GM19239 (cell line): ENCODE measurements at places on chromosomes 2 and 18.

DNA sequence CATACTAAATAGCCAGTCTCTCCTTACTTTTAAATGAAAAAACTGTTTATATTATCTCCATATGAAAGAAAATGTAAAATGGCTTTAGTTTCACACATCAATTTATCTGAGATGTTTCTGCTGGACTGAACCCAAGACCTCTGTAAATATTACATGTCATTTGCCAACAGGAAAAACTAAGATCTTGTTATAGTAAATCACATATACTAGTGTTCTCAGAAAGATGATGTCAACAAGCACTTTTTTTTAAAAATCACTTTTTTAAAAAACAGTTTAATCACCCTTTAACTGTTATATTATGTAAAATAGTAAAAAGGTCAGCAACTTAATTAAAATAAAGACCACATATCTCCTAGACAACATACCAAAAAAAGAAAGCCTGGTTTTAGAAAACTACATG lies 46.3 kb downstream of the PTPN2 start:
- no peak for DNase-seq

DNA sequence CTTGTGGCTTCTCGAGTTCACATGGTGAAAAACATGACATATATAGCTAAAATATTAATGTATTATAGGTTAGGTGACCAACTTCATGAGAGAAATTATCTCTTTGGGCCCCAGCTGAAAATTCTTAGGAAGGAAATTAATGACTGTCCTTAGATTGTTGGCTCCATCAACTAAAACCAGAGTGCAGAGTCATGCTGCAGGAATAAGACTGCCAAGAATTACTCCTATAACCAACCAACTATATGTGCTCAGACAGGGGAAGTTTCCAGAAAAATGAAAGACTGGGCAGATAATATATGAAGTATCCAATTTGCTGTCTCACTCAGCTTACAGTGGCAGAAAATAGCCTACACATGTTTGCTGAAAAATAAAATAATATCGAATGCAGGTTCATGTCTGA lies 71.0 kb upstream of the TMEFF2 start:
- DNase-seq = no peak

DNA sequence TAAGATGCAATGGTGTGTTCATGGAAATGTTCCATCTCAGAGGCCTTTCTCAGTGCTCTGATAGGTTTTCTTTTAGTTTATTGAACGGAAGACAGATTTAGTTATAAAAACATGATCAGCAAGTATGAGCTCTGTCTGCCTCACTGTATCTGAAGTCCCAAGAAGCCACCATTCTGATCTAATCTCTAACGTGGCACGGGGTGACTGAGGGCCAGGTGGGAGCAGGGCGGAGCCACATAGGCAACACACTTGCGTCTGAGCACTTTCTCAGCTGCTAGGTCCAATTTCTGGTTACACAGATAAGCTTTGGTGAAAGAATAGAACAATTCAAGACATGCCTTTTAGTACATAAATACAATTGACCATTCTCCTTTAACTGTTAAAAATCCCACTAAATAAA lies 60.4 kb downstream of the SNTG2 start:
- no peak for DNase-seq

GRCh38 chr2:118078734-118079133 lies 9.5 kb upstream of the INSIG2 start:
- no peak for DNase-seq

DNA sequence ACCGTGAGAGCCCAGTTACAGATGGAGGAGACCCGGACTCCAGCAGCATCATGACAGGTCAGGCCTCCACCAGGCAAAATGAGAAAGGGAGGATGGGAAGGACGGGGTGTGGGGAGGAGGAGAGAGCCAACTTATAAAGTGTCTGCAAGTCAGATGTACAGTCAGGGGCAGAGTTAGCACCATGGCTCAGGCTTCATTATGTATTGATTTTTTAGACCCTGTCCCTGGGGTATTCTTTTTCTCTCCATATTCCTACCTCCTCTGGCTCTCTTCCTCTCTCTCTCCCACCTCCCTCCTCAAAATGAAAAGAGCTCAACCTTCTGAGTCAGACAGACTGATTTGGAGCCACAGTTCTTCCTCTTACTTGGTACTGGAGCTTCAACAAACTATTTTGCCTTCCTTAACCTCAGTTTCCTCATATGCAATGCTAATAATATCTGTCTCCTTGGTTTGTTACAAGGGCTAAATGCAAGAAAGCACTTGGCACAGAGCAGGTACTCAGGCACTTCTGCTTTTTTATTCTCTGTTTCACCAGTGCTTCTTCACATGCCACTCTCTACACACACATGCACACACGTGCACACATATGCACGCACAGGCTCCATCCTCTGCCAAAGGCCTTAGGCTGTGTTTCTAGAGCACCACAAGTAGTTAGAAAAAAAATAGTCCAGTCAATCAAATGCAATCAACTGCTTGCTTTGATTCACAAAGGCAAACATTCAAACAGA lies 92.3 kb upstream of the PKDCC start:
- DNase-seq = no peak

DNA sequence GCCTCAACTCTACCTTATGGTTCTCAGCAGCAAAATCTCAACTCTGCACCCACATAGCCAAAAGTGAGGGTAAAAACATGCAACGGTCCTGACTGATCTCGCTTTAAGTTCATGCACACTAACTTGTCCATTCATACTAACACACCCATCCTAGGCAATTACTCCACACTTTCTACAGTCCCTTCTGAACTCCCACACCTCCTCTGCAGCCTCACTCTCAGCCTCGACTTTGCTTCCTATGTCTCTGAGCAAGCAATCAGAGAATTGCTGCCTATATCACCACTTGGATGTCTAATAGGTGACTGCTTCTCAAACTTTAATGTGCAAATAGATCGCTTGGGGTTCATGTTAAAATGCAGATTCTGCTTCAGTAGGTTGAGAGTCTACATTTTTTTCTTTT lies 7.8 kb upstream of the TMBIM1 start:
- no peak for DNase-seq

- no peak for DNase-seq
Observed at GRCh38 chr18:70292628-70293027, 3.8 kb downstream of the SOCS6 start.

- no peak for DNase-seq
Observed at GRCh38 chr2:11411768-11412448, 54.1 kb downstream of the E2F6 start.

- no peak for DNase-seq
Observed at GRCh38 chr2:43814711-43815110, 23.9 kb downstream of the ABCG5 start.

DNA sequence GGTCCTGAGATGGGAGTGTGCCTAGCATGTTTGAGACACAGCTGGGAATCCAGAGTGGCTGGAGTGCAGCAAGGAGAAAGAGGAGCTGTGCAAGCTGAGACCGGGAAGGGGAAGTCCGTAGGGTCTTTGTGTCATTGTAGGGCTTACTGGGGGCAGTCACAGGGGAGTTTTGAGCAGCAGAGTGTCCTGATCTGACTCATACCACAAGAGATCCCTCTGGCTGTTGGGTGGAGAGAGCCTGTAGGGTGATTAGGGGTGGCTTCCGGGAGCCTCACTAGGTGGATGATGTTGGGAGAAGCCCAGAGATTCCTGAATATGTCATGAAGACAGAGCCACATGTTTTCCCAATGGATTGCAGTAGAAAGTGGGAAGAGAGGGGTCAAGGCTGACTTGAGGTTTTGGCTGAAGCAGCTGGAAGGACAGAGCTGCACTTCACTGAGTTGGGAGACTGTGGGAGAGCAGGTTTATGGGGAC lies 30.9 kb downstream of the FHOD3 start:
- DNase-seq = no peak

DNA sequence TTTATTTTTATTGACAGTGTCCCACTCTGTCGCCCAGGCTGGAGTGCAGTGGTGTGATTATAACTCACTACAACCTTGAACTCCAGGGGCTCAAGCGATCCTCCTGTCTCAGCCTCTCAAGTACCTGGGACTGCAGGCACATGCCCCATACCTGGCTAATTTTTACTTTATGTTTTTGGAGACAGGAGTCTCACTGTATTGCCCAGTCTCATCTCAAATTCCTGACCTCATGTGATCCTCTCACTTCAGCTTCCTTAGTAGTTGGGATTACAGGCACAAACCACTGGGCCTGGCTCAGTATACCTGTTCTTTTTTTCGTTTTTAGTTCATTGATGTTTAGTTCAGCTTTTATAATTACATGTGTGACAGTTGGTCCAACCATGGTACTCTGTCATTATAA lies 40.1 kb upstream of the SNORC start:
- no peak for DNase-seq

DNA sequence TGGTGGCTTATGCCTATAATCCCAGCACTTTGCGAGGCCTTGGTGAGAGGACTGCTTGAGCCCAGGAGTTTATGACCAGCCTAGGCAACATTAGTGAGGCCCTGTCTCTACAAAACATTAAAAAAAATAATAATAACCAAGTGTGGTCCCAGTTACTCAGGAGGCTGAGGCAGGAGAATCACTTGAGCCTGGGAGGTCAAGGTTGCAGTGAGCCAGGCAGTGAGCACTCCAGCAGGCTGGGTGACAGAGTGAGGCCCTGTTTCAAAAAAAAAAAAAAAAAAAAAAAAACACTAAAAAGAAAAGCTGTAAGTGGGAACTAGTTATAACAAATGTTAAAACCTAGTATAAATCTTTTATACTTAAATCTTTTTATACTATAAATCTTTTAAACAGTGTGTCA lies 146.2 kb upstream of the ITGA4 start:
- DNase-seq = no peak

- no peak for DNase-seq
Observed at GRCh38 chr2:28319118-28320008, 73.3 kb upstream of the FOSL2 start.
